ENCODE measurements at places on chromosomes 12 and 14.

GRCh38 chr12:39032034-39032433, 126.6 kb upstream of the CPNE8 start:
- DNase-seq = no peak

DNA sequence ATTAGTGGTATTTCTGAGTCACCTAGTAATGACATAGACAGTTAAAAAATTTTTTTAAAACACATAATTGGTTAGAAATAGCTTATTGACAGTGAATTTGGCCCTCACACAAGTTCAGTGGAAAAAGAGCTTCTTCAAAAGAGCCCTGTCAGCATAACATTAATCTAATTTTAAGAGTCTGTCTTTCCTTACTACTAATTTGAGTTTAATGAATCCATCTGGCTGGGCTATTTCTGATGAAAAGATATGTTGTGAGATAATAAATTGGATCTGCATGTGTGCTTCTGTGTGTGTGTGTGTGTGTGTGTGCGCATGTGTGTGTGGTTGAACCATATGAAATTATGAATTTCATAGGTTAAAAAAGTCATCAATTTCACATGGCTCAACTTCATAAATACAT, 1045.2 kb downstream of the FLRT2 start:
- no peak for DNase-seq

DNA sequence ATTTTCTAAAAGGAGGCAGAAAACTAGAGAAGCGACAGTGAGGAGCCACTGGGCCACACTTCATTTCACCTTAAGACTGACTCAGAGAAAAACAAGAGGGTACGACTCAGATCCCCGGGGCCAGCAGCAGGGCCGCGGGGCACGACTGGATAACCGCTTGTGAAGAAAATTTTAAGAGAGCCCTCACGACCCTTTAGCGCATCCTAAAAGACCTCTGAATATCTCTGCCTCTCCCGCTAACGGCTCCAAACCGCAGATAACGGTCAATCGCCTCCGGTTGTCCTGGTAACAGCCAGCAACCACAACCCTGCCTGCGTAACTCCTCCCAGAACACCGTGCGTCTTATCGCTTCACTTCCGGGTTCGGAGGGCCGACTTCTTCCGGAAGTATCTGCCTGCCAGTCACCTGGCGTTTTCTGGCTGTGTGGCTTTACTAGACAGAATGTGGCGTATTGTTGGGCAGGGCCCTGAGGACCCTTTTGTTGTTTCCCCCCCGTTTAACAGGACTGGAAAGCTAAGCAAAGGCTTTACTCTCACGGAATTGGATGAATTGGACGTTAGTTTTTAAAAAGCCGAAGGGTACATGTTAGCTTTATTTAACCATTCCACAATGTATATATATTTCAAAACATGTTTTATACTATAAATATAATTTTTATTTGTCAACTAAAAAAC, 5.4 kb upstream of the ATP23 start:
- peak; percentile 84 for DNase-seq

GRCh38 chr14:54338696-54339317, 58.0 kb upstream of the CDKN3 start:
- DNase-seq = no peak

DNA sequence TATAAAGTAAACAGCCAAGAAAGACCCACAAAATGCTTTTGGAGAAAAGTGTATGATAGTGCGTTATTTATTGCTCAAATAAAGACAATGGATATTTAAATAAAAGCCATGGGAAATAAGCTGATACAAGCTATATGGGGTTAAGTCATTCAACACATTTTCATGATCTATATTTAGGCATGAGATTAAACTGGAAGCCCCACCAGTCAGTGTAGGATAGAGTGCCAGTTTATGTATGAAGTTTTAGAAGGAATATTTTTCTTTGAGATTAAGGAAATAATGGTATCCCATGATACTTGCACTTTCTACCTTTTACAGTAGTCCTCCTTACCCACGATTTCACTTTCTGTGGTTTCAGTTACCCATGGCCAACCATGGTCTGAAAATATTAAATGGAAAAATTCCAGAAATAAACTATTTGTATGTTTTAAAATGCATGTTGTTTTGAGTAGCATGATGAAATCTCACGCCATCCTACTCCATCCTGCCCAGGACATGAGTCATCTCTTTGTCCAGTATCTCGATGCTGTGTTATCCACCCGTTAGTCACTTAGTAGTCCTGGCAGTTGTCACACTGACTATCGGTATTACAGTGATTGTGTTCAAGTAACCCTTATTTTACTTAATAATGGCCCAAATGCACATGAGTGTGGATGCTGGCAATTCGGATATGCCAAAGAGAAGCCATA, 22.3 kb downstream of the SYT1 start:
- DNase-seq = no peak

GRCh38 chr14:93431036-93431670, 414 bp downstream of the UNC79 start:
- no peak for DNase-seq

DNA sequence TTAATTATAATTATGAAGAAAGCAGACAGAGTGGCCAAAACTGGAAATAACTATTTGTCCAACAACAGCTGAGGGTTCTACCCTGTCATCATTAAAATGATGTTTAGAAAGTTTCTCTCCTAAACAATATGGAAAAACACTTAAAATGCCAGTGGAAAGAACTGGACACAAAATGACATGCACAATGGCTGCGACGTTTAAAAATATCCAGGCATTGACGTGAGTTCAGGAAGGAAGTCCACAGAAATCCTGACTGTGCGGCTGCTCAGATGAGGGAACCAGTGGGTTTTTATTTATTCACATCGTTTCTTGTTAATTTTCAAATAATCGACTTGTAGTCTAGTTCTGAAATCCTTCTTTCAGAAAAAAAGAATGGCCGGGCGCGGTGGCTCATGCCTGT, 58.3 kb downstream of the CCNK start:
- DNase-seq = no peak

GRCh38 chr12:39736406-39736805, 116.8 kb upstream of the ABCD2 start:
- no peak for DNase-seq

- no peak for DNase-seq
These were observed 5.6 kb downstream of the MARCHF9 start for GRCh38 chr12:57760347-57760982.

DNA sequence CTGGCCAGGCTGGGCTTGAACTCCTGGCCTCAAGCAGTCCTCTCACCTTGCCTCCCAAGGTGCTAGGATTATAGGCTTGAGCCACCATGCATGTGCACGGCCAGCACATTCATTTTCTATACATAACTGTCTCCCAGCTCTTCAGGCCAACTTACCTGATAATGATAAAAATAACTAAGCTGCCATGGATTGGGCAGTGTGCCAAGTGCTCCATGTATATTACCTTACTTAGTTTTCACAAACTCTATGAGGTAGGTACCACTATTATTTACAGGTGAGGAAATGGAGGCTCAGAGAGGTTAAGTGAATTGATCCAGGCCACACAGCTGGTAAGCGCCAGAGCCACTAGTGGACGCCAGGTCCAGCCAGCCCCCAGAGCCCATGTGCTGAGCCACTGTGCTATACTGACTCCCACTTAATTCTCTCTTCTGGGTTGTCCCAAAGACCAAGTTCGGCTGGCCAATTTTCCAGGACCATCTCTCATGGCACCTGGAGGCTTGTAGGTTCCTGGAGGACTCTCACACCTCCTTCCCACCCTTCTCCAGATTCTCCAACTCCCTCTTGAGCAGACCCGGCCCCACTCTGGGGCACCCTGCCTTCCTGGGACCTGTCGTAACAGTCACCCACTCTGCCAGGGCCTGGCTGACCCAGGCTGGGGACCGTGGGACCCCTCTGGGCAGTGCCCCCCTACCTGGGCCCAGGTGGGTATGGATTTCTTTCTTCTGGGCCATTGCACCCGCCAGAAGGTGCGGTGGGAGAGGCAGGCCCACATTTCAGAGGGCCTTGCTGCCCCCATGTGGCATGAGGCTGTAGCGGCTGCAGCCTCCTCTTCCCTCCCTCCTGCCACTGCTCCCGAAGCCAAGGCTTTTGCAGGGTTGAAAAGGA, 30.2 kb upstream of the CIPC start:
- DNase-seq = peak; percentile 62

DNA sequence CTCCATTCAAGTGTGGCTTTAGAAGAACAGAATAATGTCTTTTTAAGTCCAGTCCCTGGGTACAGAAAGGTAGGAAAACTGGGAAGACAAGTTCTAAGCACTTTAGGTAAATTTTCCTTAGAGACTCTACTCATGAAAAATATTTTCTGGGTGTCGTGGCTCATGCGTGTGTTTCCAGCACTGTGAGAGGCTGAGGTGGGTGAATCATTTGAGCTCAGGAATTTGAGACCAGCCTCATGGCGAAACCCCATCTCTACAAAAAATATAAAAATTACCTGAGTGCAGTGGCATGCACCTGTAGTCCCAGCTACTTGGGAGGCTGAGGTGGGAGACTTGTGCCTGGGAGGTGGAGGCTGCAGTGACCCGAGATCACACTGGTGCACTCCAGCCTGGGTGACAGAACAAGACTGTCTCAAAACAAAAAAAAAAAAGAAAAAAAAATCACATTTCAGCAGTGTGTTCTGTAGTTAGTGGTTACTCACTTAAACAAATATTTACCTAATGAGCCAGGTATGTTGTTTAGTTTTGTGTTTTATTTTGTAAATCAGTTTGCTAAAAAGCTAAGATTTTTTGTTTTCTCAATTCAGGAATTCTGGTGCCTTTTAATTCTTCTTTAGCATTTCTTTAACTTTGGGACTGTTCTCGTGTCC, 52.3 kb upstream of the RD3L start:
- DNase-seq = no peak

DNA sequence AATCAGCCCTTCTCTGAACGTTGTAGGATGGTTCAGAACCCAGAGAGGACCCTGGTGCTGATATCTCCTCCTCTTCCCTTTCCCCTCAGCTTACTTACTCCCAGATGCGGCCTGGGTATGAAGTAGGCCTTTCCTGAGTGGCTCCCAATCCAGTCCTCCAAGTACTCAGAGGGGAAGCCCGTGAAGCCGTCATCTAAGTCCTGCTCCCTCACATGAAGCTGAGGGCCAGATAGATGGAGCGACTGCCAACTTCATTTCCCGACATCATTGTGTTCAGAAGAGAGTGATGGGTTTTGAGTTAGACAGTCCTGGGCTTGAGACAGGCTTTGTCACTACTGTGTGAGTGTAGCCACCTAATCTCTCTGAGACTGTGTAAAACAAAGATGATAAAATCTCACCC, 2.7 kb downstream of the APOLD1 start:
- DNase-seq = no peak

GRCh38 chr14:53432378-53432802, 279.3 kb upstream of the DDHD1 start:
- DNase-seq = no peak

DNA sequence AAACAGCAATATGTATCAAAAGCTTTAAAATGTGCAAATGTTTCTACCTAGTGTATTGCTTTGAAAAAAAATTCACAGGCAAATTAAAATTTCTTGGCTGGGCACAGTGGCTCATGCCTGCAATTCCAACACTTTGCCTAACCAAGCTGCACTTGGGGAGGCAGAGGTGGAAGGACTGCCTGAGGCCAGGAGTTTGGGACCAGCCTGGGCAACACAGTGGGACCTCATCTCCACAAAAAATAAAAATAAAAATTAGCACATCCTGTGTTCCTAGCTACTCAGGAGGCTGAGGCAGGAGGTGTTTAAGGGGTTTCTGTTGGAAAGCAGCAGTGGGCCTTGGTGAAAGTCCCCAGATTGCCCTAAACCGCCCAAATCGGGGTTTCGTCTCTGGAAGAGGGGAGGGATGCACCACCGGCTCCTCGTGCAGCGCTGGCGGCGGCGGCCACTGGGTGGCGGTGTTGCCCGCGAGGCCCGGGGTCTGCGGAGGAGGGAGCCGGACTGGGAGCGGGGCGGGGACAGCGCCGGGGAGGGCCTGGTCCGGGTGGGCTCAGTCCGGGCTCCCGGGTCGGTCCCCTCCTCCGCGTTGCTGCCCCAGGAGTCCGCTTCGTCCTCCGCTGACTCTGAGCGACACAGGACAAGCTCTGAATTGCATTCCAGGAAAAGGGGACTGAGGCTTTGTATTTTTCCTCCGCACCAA, 265.6 kb downstream of the AACS start:
- peak; percentile 25 for DNase-seq

DNA sequence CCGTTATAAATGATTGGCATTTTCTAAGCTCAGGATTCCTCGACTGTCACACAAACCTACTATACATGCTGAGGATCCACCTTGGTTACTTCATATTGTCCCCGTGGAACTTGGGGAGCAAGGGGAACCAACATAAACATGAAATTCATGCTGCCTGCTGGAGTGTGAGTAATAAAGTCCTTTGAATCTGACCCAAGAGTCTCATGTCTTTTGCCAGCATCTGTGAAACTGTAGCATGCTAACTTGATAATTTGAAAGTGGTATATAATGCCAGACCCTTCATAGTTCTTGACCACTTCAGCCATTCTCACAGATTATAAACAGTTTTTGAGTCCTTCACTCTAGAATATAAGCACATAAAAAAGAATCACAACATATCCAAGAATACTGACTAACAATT, 17.1 kb downstream of the SLC35F4 start:
- no peak for DNase-seq

DNA sequence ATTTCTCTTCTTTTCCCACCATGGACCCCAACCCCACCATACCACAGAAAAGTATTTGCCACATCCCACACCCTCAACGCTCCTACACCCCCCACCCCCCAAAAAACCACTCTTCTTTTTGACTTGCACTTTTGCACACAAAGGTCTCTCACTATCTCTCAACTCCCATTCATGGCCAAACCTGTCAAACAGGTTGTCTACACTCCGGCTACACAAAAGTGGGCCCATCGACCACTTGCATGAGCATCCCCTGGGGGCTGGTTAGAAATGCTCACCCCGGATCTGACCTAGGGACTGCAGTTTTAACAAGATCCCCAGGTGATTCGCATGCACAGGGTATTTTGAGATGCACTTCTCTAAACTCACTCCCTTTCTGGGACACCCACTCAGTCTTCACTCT, 248.2 kb downstream of the DPF3 start:
- DNase-seq = no peak

DNA sequence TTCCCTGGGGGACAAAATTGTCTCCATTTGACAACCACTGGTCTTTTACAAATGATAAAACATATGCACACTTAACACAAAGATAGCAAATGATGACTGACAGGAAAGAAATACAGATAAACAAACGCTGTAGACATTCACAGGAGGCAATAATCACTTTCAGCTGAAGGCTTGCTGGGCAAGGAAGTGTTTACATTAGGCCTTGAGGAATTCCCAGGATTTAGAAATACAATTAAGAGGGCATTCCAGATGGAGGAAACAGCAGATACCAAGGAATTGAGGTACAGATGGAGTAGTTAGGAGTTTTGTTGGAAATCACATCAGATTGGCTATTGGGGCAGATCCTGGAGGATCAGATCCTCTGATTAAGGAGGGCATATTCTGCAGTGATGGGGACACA, 93.9 kb downstream of the DYRK2 start:
- no peak for DNase-seq

Data from activated CD4-positive, alpha-beta T cell treated with anti-CD3 and anti-CD28 coated beads, Interleukin-2, amount 50 U/mL, for 1 hour (primary cell).